NCI-H510A treated with DMSO at 0.1 percent for 48 hours (cell line): ENCODE measurements at places on chromosomes 13 and 19.

DNA sequence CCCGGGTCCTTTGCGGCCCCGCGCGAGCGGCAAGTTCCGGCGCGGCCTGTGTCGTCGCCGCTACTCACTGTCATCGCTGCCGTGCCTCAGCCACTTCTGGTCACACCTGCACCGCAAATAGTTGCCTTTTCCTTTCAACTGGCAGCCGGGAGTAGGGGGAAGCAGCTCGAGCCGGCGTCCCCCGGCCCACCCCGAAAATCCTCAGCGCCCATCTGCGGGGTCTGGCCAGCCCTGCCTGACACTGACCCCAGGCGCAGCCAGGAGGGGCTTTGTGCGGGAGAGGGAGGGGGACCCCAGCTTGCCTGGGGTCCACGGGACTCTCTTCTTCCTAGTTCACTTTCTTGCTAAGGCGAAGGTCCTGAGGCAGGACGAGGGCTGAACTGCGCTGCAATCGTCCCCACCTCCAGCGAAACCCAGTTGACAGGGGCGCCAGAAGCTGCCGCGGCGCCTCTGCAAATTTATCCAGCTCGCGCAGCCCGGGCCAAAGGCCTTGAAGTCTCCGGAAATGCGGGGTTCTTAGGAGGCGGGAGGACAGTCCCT, 1.7 kb downstream of the PDX1 start:
- peak; percentile 37 for DNase-seq

GRCh38 chr13:86992251-86992650, 678.9 kb upstream of the SLITRK5 start:
- DNase-seq, result no peak

DNA sequence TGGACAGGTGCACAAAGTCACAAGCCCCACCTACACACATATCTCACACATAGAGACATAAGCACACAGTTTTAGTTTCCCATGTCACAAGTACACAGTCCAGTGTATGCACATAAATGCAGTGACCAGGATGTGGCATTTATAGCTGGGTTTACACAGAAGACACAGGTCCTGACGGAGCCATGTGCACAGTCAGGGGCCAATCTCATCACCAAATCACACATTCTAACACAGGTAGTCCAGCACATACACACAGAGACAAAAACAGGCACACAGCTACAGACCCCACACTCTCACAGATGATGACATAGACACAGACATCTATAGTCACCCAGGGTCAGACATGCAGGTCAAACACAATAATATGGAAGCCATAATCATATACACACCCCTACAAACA, 2.1 kb downstream of the NUMBL start:
- DNase-seq, result no peak

- no peak for DNase-seq
Observed at GRCh38 chr19:4518345-4519171, at the start of gene PLIN4. TSS of gene PLIN4 (minus strand) at chr19:4518486. CDS start at chr19:4518272, 214 bp downstream.

GRCh38 chr13:99405966-99406365, 95.3 kb upstream of the TM9SF2 start:
- DNase-seq, result no peak

DNA sequence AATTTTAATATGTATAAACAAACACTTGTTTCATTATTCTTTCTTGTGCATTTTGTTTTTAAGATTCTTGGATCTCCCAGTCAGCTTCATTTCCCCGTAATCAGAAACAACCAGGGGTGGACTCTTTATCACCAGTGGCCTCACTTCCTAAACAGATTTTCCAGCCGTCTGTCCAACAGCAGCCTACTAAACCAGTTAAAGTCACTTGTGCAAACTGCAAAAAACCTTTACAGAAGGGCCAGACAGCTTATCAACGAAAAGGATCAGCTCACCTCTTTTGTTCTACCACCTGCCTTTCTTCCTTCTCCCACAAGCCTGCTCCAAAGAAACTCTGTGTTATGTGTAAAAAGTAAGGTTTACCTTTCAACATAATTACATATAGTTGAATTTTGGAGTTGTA, 44.3 kb downstream of the ZMYM2 start:
- no peak for DNase-seq

- DNase-seq, result no peak
Observed at GRCh38 chr19:47491358-47492136, 7.5 kb upstream of the KPTN start.

DNA sequence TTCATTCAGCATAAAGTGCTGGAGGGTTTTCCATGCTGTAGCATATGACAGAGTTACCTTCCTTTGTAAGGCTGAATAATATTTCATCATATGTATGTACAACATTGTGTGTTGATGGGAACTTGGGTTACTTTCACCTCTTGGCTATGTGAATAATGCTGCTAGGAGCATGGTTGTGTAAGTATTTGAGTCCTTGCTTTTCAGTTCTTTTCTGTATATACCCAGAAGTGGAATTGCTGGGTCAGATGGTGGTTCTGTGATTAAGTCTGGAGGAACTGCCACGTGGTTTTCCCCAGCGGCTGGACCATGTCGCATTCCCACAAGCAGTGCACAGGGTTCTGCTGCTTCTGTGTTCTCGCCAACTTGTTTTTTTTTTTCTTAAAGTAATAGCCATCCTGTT, 101.2 kb upstream of the TEX29 start:
- no peak for DNase-seq

- peak; percentile 66 for DNase-seq
Observed at GRCh38 chr13:85386424-85386823, 412.8 kb downstream of the SLITRK6 start.

DNA sequence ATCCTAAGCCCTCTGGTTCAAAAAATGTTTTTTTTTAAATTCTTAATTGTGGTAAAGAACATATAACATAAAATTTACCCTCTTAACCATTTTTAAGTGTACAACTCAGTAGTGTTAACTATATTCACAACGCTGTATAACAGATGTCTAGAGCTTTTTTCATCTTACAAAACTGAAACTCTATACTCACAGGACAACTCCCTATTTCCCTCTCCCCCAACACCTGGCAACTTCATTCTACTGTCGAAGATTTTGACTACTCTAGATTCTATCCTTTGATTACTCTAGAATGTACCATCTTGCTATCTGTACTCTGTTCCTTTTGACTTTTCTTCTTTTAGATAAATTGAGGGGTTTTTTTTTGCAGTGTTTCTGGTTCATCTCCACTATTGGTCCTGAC, 200.4 kb downstream of the KLF12 start:
- DNase-seq, result no peak

- no peak for DNase-seq
Observed at GRCh38 chr19:35713904-35714495, 3.8 kb upstream of the KMT2B start.

- DNase-seq, result no peak
Observed at GRCh38 chr13:51534041-51534817, 50.0 kb upstream of the WDFY2 start.

GRCh38 chr13:97233499-97233898, 11.4 kb downstream of the MBNL2 start:
- DNase-seq, result no peak

- DNase-seq, result no peak
Observed at GRCh38 chr13:37914781-37915391, 45.3 kb upstream of the TRPC4 start.

DNA sequence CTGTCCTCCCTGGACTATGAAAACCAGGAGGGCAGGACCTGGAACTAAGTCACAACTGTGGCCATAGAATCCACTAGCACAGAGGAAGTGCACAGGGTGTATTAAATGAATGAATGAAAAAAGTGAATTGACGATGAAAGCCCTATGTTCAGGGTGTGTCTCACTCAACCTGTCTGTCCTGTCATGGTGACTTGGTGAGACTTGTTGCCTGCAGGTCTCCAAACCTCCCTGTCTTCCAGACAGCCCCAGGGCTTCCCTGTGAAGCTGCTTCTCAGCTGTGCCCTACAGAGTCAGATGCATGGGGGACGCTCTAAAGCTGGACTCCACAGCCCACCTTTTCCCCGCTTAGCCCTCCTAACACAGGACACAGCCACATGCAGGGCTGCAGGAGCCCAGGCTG, 4.8 kb upstream of the IGFL1 start:
- DNase-seq, result no peak

DNA sequence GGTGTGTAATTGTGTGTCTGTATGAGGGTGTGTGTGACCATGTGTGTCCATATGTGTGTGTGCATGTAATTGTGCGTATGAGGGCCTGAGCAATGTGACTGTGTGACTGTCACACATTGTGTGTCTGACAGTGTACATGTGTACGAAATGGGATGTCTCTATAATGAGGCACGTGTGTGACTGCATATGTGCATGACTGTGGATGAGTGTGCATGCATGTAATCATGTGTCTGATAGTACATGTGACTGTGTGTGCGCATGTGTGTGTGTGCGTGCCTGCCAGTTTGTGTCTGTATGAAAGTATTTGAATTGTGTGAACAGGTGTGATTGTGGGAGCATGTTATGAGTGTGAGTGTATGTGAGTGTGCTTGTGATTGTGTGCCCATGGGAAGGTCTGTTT, 2.2 kb upstream of the ACSBG2 start:
- no peak for DNase-seq

DNA sequence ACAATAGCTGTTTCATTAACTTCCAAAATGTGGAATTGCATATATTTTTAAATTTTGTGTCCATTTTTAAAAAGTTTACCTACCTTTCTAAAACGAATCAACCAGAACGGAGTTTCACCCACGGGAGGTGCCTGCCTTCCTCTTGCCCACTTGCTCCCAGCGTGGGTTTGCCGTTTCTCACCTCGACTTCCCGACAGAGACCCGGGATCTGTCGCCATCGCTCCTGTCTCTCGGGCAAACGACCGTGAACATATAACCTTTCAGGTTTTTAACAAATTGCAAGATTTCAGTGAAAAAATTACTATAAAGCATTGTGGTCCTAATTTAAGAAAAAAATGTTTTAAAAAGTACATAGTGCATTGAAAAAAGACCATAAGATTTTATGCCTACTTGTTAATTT, 4.2 kb downstream of the TMEM255B start:
- DNase-seq, result no peak

DNA sequence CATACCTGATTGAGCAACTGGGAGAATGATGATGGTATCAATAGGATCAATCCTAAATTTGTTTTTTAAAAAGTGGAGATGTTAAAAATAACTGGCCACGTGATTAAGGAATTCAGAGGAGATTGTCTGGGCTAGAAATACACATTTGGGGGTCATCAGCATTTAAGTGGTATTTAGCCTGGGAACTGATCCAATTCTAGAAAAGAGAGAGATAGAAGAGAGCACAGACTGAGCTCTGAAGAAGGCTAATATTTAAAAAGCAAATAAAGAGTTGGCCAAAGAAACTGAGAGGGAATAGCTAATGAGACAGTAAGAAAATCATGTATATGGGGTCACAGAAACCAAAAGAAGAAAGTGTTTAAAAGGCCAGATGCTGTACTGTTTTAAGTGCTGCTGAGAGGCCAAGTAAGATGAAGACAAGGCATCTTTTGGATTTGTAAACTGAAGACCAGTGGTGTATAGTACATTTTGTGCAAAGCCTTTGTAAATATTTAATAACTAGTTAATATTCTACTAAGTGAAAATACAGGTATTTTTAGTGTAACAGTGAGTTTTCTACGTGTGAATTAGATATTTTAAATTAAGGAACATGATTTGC, 40.2 kb downstream of the UBL3 start:
- no peak for DNase-seq

DNA sequence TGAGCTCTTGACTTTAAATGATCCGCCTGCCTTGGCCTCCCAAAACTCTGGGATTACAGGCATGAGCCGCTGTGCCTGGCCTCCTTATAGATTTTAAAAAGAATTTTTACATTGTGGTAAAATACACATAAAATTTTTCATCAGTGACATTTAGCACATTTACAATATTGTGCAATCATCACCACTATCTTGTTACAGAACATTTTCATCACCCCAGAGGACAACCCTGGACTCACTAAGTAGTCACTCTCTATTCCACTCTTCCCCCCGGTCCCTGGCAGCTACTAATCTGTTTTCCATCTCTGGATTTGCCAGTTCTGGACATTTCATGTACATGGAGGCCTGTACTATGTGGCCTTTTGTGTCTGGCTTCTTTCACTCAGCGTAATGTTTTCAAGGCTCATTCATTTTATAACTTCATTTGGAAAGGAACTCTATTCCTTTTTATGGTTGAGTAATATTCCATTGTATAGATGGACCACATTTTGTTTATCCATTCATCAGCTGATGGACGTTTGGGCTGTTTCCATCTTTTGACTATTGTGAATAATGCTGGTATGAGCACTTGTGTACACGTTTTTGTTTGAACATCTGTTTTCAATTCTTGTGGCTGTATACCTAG, 19.9 kb downstream of the MEGF8 start:
- no peak for DNase-seq

GRCh38 chr13:101231751-101232428, 184.4 kb downstream of the NALCN start:
- no peak for DNase-seq

- DNase-seq, result no peak
Observed at GRCh38 chr13:94696171-94696570, 16.2 kb downstream of the SOX21 start.

- DNase-seq, result no peak
Observed at GRCh38 chr19:53010494-53010893, 3.2 kb upstream of the ERVV-1 start.

- DNase-seq, result peak; percentile 46
Observed at GRCh38 chr19:45016388-45017314, 15.4 kb downstream of the RELB start.

DNA sequence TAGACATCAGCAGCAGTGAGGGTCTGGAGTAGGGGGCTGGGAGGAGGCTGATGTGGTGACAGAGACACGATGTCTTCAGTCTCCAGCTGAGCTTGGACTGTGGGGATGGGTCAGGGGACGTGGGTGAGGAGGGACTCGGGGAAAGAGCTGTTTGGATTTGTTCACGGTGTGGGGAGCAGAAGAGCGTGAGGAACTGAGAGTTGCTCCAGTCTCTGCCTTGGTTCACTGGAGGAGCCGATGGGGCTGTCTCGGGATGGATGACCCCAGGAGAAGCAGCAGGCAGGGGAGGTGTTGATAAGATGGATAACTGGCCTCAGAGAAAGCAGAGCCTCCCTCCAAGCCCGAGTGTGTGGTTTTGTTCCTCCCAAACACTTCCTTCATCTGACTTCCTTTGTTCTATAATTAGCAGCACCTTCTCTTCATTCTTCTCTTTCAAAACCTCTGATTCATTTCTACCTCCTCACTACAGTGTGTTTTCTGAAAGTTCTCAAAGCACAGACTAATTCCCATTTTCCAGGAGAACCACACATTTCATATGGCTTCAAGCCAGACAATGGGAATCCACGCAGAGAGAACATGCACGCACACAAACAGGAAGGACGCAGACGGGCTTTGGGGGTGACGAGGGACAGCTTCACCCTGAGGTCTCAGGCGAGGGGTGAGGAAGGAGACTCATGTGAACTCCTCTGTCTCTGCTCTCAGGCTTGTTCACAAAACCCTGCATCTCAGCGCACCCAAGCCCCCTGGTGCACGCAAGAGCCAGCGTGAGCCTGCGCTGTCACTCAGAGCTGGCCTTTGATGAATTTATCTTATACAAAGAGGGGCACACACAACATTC, 18.6 kb downstream of the LAIR2 start:
- no peak for DNase-seq

- no peak for DNase-seq
Observed at GRCh38 chr19:32222556-32222955, 122.9 kb upstream of the ZNF507 start.

GRCh38 chr13:112066624-112067004, 335 bp upstream of the SOX1 start:
- no peak for DNase-seq

- no peak for DNase-seq
Observed at GRCh38 chr19:38707512-38708114, 36.7 kb downstream of the CAPN12 start.
